ENCODE measurements at places on chromosomes 4 and X. TPM values are rescaled to one million over a fixed set of nuclear protein-coding genes. Genes with fewer than 3 reads are reported as not detected.

GRCh38 chr4:185108669-185109068 lies 34.4 kb upstream of the SLC25A4 start:
- no peak for DNase-seq

DDX3X gene
- total RNA-seq, result 274 TPM

DNA sequence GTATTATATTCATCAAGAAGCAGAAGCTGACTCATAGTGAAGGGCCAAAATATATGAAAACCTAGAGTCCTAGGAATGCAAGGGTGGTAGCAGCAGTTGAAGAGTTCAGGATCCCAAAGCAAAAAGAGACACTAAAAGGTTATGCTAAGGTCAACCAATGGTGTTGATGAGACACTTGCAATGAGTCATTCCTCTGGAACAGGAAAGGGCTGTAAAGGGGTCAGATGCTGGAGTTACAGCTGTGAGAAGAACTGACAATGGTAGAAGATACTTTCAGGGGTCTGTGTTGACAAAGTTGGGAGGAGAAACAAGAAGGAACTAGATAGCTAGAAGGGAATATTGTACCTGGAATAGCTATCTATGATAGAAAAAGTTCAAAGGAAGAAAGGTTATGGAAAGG lies 47.5 kb downstream of the ZGRF1 start:
- no peak for DNase-seq

FRMD7 gene
- total RNA-seq, result 0.82 TPM

TLR10 gene
- total RNA-seq, result 0.41 TPM
